H9 (cell line): ENCODE measurements at places on chromosomes 6 and 20.

DNA sequence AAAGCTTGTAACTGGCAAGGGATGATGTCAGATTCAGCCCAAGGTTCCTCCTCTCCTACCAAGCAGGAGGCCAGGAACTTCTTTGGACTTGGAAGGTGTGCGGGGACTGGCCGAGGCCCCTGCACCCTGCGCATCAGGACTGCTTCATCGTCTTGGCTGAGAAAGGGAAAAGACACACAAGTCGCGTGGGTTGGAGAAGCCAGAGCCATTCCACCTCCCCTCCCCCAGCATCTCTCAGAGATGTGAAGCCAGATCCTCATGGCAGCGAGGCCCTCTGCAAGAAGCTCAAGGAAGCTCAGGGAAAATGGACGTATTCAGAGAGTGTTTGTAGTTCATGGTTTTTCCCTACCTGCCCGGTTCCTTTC, 14.4 kb downstream of the TNFAIP3 start:
- no peak for DNase-seq

DNA sequence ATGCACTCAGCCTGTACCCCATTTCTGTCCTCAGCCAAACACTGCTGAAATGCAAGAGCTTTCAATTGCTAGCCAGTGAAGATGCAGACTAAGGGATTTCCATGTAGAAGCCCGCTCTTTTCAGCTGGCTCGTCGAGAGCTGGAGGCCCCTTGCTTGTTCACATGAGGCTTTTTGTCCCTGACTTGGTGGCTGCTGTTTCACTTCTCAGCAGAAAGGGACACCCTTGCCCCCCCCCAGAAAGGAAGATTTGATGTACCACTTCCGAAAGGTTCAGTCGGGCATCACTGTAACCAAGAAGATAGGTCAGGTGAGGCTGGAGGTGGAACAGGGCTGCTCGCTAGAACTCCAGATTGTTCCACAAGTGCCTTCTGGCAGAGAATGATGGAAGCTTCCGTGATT, 23.3 kb downstream of the PTPN1 start:
- no peak for DNase-seq

DNA sequence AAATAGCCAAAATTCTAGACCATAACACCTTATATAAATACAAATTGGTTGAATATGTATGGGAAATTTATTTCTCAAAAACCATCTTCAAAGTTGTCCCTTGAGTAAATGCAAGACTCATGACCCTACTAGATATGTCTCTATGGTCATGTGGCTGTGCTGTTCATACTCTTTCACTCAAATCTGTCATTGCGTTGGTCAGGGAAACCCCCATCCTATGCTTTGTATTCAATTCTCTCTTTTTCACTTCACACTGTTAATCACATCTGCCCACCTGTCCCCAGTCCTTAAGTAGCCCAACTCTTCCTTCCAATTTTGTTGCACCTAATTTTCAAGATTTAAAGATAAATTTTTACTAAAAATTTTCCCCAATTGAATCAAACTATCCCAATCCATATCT, 51.0 kb downstream of the RPS12 start:
- no peak for DNase-seq

GRCh38 chr20:1874450-1875182, 20.6 kb upstream of the SIRPA start:
- DNase-seq, result no peak

DNA sequence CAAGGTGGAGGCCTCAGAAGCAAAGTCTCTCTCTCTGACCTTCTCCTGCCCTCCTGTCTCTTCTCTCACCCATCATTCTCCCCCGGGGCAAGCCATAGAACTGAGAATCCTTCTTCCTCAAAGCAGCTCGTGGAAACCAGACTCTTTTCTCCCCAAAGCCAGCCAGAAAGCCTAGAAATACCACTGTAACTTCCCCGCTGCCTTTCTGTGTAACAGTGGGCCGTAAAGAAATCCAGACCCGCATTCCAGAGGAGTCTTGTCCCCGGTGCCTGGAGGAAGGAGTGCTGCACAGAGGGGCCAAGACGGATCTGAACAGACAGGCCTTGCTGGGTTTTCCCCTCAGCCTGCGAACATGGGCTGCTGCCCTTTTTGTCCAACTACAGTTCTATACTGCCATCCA, 977 bp upstream of the SLC22A2 start:
- DNase-seq, result no peak

DNA sequence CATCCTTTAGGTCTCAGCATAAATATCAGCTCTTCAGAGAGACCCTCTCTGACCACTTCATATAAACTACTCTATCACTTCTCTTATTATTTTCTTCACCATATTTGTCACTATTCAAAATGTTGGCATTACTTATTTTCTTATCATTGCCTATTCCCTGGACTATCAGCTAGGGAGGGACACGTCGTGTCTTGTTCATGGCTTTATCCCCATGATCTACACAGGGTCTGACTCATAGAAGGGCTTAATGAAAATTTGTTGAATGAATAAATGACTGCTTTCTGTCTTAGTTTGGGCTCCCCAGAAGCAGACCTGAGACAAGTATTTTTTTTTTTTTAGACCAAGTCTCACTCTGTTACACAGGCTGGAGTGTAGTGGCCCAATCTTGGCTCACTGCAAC, 3.0 kb upstream of the CDK5RAP1 start:
- DNase-seq, result no peak

GRCh38 chr6:170095273-170095981, 195.5 kb downstream of the DLL1 start:
- DNase-seq, result peak; percentile 19

- peak; percentile 60 for DNase-seq
Measured at GRCh38 chr20:38299963-38300362, 4.0 kb upstream of the BPI start.

GRCh38 chr6:46927066-46927465, 5.3 kb upstream of the ADGRF5 start:
- DNase-seq, result no peak

DNA sequence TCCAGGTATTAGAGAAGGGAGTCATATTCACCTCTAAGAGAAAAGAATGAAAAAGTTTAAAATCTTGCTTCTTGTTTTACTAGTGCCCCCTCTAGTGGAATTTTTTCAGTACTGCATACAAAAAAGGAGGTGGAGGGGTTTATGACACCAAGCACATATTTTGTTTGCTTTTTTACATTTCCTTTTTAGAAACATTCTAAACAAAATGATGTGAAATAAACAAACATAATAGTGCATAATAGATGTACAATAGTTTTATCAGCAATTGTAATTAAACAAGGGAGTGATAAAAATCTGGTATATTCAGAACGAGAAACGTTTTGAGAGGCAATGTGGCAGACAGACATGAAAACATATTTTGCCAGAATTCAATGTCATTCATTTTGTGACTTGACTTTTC, 111.0 kb upstream of the TFAP2D start:
- no peak for DNase-seq

GRCh38 chr20:37354210-37355195, 8.6 kb downstream of the SRC start:
- DNase-seq, result no peak

GRCh38 chr6:52872031-52872430, 31.4 kb upstream of the GSTA5 start:
- no peak for DNase-seq

DNA sequence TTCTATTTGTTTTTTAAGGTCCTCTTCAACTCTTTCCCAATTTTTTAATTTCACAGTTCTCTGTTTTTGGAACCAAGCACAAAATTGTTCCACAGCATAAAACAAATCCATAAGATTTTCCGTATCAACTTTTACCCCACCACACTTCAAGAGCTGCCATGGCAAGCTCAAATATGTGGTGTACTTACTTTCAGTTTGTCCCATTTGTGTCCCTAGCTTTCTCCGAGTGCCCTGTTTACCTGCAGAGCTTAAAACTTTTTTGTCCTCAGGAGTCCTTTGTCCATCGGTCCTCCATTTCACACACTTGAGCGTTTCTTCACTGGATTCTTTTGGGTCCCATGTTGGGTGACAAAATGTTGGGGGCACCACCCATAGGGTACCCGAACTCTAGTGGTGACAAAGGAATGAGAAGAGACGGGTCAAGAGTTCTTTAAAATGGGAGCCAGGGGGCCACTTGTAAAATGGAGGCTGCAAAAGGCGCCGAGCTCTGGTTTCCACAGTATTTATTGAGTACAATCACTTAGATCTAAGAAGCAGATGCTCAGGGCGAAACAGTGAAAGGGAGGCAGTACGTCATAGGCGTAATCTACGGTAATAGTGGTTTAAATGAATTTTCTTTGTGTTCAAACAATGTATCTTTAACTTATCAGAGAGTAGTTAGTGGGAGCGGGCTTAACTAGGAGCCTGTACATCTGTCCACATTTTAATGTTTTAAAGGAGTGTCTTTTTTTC, 39.8 kb upstream of the SERINC1 start:
- no peak for DNase-seq
